ENCODE measurements at places on chromosomes 12 and 14. TPM values are rescaled to one million over a fixed set of nuclear protein-coding genes. Genes with fewer than 3 reads are reported as not detected.

Gene SERPINA10
- total RNA-seq, result not detected

Gene RAD9B
- total RNA-seq, result 0.58 TPM

Gene PRR4
- total RNA-seq, result 3.5 TPM

Gene FAIM2
- total RNA-seq, result 1.2 TPM

Gene GDF3
- total RNA-seq, result not detected

Gene TAS2R9
- total RNA-seq, result 0.73 TPM

Gene PCBP2
- total RNA-seq, result 509 TPM

Gene DPPA3
- total RNA-seq, result not detected

Gene TMED8
- 11.2 TPM for total RNA-seq

Gene KRT6C
- 0.43 TPM for total RNA-seq

Gene GLI1
- total RNA-seq, result 4.0 TPM

Gene MYF5
- total RNA-seq, result not detected

Gene OLR1
- not detected for total RNA-seq

Gene LRRC43
- 2.2 TPM for total RNA-seq

Gene PARP11
- 4.0 TPM for total RNA-seq

Gene DPF3
- total RNA-seq, result 1.0 TPM

Gene PIK3C2G
- 0.29 TPM for total RNA-seq

Gene LBHD2
- total RNA-seq, result not detected

Gene NPFF
- not detected for total RNA-seq

Gene ARF3
- total RNA-seq, result 37.3 TPM

Gene ENO2
- total RNA-seq, result 8.6 TPM

Gene VTI1B
- total RNA-seq, result 84.3 TPM

Gene KRT78
- total RNA-seq, result not detected

Gene TCL1A
- 3.9 TPM for total RNA-seq

Gene GLT8D2
- total RNA-seq, result 11.3 TPM

Gene FOXN4
- total RNA-seq, result not detected

Gene TAS2R13
- 3.0 TPM for total RNA-seq

Gene RNASE3
- 1.4 TPM for total RNA-seq

Gene COQ6
- total RNA-seq, result 83.0 TPM

Gene CARMIL3
- not detected for total RNA-seq

Gene FAM181A
- not detected for total RNA-seq

Gene TC2N
- total RNA-seq, result 66.6 TPM

Gene CLECL1
- not detected for total RNA-seq

Gene HSP90B1
- 301 TPM for total RNA-seq

Gene PAX9
- 0.37 TPM for total RNA-seq

Gene TTC6
- 33.6 TPM for total RNA-seq

Gene REP15
- 11.2 TPM for total RNA-seq

Gene RHNO1
- not detected for total RNA-seq

Gene NR1H4
- total RNA-seq, result not detected

All from stomach (tissue), 19 donors.